GM23248 (cell line): ENCODE measurements at places on chromosomes 4 and X.

- no peak overlapping the region for H3K4me3 ChIP-seq
- DNase-seq = no peak
- H3K4me1 ChIP-seq = peaks cover 10% of the 10 kb centered on the region; the same call in 1 of the 2 replicates
Measured at GRCh38 chr4:17020901-17021300, 122.5 kb upstream of the LDB2 start.

GRCh38 chr4:161629694-161630441 lies 533.9 kb downstream of the FSTL5 start:
- no peak for DNase-seq
- no peaks in the 10 kb centered on the region for H3K27me3 ChIP-seq
- H3K4me1 ChIP-seq = no peaks in the 10 kb centered on the region
- no peaks in the 10 kb centered on the region for H3K36me3 ChIP-seq

DNA sequence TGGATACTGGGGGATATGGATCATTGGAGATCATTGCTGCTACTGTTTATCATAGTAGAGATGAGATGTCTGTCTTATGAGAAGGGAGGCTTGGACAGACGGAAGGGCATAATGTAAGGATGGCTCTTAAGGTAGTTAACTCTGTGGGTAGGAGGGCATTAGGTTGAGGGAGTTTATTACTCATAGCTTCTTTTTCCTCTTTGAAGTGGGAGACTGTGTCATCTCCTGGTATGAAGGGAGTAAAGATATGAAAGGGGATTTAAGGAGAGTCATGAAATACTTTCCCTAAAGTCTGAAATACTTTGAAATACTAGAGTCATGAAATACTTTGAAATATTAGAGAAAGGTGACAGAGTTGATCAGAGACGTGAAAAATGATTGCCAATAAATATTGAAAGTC lies 255.5 kb upstream of the PITX2 start:
- no peaks in the 10 kb centered on the region for H3K27me3 ChIP-seq
- H3K4me1 ChIP-seq = no peaks in the 10 kb centered on the region
- peak; percentile 3 for DNase-seq
- no peak overlapping the region for H3K27ac ChIP-seq
- H3K36me3 ChIP-seq = no peaks in the 10 kb centered on the region

DNA sequence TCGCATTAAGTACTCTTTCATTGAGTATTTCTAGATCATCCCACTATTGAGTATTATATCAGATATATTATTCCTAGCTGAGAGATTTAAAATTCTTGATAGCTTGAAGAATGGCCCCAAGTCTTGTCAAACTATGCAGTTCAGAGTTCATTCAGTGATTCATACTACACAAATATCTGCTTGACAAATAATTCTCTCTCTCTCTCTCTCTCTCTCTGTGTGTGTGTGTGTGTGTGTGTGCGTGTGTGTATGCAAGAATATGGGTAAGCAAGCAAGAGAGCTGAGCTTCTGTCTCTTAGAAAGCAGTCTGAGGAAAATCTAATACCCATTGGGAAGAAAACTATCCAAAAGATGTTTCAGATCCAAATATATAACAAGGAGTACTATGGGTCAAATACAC lies 142.0 kb downstream of the SLC10A7 start:
- H3K4me1 ChIP-seq = no peaks in the 10 kb centered on the region
- no peak overlapping the region for H3K4me3 ChIP-seq
- no peak overlapping the region for H3K27ac ChIP-seq
- no peaks in the 10 kb centered on the region for H3K27me3 ChIP-seq
- DNase-seq = no peak
- H3K36me3 ChIP-seq = no peaks in the 10 kb centered on the region

GRCh38 chr4:7255488-7255881 lies 63.1 kb downstream of the SORCS2 start:
- no peaks in the 10 kb centered on the region for H3K36me3 ChIP-seq
- peaks cover 2% of the 10 kb centered on the region; the same call in 1 of the 2 replicates for H3K27me3 ChIP-seq
- H3K27ac ChIP-seq = no peak overlapping the region
- peaks cover 2% of the 10 kb centered on the region for H3K4me1 ChIP-seq

DNA sequence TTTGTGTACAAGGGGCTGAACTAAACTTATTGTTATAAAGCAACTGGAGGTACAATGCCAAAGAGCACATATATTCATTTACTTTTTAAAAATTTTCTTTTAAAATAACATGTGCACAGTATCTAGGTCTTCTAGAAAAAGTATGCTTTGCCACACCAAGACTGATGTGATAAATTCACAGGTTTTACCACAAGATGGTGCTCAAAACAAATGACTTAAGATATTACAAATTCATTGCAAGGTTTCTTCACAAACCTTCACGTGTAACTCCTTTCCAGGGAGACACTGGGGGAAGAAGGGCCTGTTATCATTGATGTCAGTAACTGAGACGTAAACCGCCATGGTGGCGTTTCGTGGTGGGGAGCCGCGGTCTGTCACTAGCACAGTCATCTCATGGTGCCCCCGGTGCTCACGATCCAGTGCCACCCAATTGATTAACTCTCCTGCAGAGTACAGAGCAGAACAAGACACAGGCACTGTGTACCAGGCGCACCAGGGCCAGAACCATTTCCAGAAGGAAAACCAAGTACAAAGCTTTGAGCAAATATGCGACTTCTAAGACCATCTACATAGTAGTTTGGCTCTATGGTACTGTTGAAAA lies 162.2 kb downstream of the DCHS2 start:
- peaks cover 11% of the 10 kb centered on the region for H3K4me1 ChIP-seq
- peak overlapping the region; percentile 22; the same call in 1 of the 2 replicates for H3K27ac ChIP-seq
- H3K36me3 ChIP-seq = no peaks in the 10 kb centered on the region
- H3K27me3 ChIP-seq = peaks cover 11% of the 10 kb centered on the region; the same call in 1 of the 2 replicates
- no peak overlapping the region for H3K4me3 ChIP-seq

GRCh38 chr4:164621886-164622521 lies 131.9 kb upstream of the SMIM31 start:
- H3K4me1 ChIP-seq = no peaks in the 10 kb centered on the region
- no peaks in the 10 kb centered on the region for H3K36me3 ChIP-seq
- no peak overlapping the region for H3K4me3 ChIP-seq
- H3K27me3 ChIP-seq = no peaks in the 10 kb centered on the region

DNA sequence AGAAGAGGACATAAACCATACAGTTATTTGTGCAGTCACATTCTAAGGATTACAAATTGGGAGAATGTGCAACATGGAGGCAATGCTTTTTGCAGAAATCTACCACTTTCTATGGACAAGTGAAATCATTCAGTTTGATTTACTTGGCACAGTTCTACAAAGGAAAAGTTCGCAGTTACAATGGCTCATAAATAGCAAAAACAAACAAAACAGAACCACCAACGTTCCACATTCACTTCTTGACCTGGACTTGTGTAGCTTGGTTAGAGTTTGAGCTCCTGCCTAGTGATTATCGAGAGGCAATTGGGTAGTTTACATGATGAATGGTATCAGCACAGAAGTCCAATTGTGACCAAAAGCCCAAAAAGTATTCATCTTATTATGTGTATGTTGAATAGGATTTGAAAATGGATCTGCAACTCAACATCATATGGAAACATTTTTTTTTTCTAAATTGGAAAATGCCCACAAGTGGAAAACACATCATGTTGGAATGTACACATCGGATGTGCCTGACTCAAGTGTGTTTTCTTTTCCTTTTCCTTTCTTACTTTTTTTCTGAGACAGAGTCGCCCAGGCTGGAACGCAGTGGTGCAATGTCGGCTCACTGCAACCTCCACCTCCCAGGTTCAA lies 123.8 kb downstream of the LUZP4 start:
- DNase-seq = peak; percentile 52
- H3K27ac ChIP-seq = no peak overlapping the region
- no peaks in the 10 kb centered on the region for H3K27me3 ChIP-seq
- no peaks in the 10 kb centered on the region for H3K36me3 ChIP-seq
- H3K4me1 ChIP-seq = peaks cover 15% of the 10 kb centered on the region; the same call in 1 of the 2 replicates

- no peaks in the 10 kb centered on the region for H3K4me1 ChIP-seq
- no peak overlapping the region for H3K27ac ChIP-seq
- no peak overlapping the region for H3K4me3 ChIP-seq
- no peak for DNase-seq
- no peaks in the 10 kb centered on the region for H3K36me3 ChIP-seq
- H3K27me3 ChIP-seq = no peaks in the 10 kb centered on the region
Measured at GRCh38 chrX:22357621-22358020, 84.9 kb downstream of the CBLL2 start.

- H3K27me3 ChIP-seq = no peaks in the 10 kb centered on the region
- no peak overlapping the region for H3K27ac ChIP-seq
- H3K4me1 ChIP-seq = peaks cover 41% of the 10 kb centered on the region
- DNase-seq = no peak
Measured at GRCh38 chrX:110406822-110407221, 48.2 kb downstream of the RTL9 start.

DNA sequence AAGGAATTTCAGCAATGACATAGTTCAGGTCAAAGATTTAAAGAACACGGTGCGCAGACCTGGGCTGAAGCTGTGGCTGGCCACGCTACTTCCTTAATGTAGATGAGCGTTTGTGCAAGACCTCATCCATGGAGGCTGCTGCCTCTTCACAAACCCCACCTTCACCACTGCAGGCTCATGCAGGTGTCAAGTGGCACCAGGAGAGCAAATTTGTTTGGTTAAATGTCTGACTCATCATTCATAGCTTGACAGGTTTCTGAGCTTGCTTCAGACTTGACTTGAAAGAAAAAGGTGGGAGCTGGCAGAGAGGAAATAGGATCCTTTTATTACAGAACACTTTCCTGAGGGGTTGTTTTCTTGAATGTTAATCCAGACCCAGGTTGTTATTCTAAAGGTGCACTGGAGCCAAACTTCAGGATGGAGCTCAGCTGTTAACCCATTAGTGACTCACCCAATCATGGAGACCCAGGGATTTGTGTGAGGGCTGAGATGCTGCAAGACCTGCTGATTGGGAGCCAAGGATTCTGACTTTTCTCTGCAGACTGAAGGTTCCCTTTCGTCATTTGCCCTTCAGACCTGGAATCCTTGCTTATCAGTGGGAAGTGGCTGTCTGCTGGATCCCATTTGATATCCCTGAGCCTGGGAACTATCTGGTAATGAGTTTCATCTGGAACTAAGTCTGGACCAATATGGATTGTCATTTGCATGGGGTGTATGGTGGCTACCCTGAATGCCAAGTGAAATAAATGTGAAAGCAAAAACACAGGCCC lies 315.3 kb downstream of the PTTG2 start:
- H3K4me3 ChIP-seq = no peak overlapping the region
- no peaks in the 10 kb centered on the region for H3K27me3 ChIP-seq
- DNase-seq = no peak
- H3K27ac ChIP-seq = no peak overlapping the region
- no peaks in the 10 kb centered on the region for H3K4me1 ChIP-seq

- no peak for DNase-seq
- peaks cover 10% of the 10 kb centered on the region; the same call in 1 of the 2 replicates for H3K36me3 ChIP-seq
- H3K27ac ChIP-seq = no peak overlapping the region
- no peaks in the 10 kb centered on the region for H3K27me3 ChIP-seq
Measured at GRCh38 chr4:740011-740410, 34.4 kb downstream of the PCGF3 start.

- no peaks in the 10 kb centered on the region for H3K36me3 ChIP-seq
- no peak overlapping the region for H3K4me3 ChIP-seq
- no peaks in the 10 kb centered on the region for H3K4me1 ChIP-seq
Measured at GRCh38 chrX:98029861-98030260, 1146.2 kb downstream of the RPA4 start.

DNA sequence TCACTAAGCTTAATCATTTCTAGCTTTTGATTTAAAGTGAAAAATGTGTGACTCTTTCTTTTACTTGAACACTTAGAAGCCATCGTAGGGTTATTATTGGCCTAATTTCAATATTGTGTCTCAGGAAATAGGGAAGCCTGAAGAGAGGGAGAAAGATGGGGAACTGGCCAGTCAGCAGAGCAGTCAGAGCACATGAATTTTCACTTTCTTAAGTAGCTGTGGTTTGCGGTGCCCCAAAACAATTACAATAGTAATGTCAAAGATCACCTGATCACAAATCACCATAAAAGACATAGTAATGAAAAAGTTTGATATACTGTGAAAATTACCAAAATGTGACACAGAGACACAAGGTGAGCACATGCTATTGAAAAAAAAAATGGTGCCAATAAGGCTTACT lies 45.5 kb downstream of the CENPC start:
- H3K27me3 ChIP-seq = no peaks in the 10 kb centered on the region
- H3K27ac ChIP-seq = no peak overlapping the region
- H3K4me1 ChIP-seq = no peaks in the 10 kb centered on the region
- no peak overlapping the region for H3K4me3 ChIP-seq
- H3K36me3 ChIP-seq = peaks cover 14% of the 10 kb centered on the region

DNA sequence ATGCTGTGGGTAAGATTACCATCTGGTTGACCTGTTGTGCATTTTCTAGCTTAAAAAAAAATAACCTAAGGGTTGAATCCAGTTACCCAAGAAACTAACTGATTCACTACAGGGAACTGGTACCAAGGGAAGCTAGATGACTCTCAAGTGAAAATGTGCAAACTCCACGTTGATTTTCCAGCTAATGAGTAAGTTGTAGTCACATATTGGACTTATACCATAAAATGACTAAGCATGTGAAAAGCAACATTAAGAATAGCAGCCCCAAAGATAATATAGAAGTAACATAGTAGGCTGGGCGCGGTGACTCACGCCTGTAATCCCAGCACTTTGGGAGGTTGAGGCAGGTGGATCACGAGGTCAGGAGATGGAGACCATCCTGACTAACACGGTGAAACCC lies 270.9 kb downstream of the SPRY1 start:
- H3K27ac ChIP-seq = peak overlapping the region; percentile 48
- DNase-seq = peak; percentile 88
- H3K4me1 ChIP-seq = peaks cover 7% of the 10 kb centered on the region
- no peaks in the 10 kb centered on the region for H3K36me3 ChIP-seq
- no peak overlapping the region for H3K4me3 ChIP-seq

GRCh38 chr4:76758290-76758882 lies 139.6 kb downstream of the SOWAHB start:
- peak; percentile 86 for DNase-seq
- H3K36me3 ChIP-seq = peaks cover 38% of the 10 kb centered on the region
- H3K4me3 ChIP-seq = no peak overlapping the region

DNA sequence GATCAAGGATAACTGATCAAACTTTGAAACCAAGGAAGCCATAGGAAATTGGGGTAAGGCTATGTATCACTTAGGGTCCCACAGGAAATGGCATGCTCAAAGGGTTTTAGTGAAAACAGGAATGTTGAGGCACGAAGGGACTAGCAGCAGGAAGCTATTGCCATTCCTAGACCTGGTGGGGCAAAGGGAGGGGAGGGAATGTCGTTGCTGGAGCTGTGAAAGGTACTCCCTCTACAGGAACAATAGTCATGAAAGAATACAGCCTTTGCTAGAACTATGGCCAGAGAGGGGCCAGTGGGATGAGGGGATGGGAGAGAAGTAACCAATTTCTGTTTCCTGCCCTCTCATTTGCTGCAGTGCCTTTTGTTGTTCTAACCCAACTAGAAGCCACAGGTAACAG lies 11.9 kb downstream of the REPS2 start:
- no peak overlapping the region for H3K4me3 ChIP-seq
- DNase-seq = no peak
- no peaks in the 10 kb centered on the region for H3K27me3 ChIP-seq
- no peak overlapping the region for H3K27ac ChIP-seq
- no peaks in the 10 kb centered on the region for H3K36me3 ChIP-seq
- no peaks in the 10 kb centered on the region for H3K4me1 ChIP-seq

GRCh38 chr4:172480471-172480870 lies 667.3 kb downstream of the GALNTL6 start:
- H3K27me3 ChIP-seq = no peaks in the 10 kb centered on the region
- no peak overlapping the region for H3K27ac ChIP-seq
- DNase-seq = no peak
- H3K36me3 ChIP-seq = no peaks in the 10 kb centered on the region
- H3K4me3 ChIP-seq = no peak overlapping the region
